HFFc6 (cell line): ENCODE measurements at places on chromosomes 5 and 9.

DNA sequence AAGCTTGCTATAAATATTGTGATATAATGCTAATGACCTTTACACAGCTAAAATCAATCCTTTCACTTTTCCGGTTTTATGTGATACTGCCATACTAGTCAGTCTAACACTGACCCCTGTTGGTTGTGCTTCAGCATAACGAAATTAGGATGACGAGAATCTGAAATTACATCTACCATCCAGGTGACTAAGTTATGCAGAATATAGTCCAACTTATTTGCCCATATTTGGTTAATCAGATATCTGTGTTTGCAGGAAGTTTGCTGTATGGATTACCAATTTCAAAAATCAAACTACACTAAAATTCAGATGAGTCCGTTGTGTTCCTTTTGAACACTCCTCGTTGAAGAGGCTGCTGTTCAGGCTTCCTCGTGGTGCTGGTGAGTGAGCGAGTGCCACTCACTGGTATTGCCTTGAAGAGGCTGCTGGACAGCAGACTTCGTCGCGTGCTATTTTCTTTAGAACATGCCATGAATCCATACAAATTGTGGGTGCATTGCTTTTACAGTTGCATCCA, 32.5 kb downstream of the TENT4A start:
- peaks cover 12% of the 10 kb centered on the region for H3K4me1 ChIP-seq
- H3K36me3 ChIP-seq: peaks cover 38% of the 10 kb centered on the region
- no peak overlapping the region for H3K27ac ChIP-seq
- peak; percentile 45 for DNase-seq
- H3K27me3 ChIP-seq: no peaks in the 10 kb centered on the region; the same call in none of the 2 replicates

GRCh38 chr5:72844218-72844603, 27.8 kb downstream of the TNPO1 start:
- H3K4me3 ChIP-seq: no peak overlapping the region
- no peak overlapping the region; the same call in 1 of the 2 replicates for H3K27ac ChIP-seq
- peaks cover 6% of the 10 kb centered on the region; the same call in 1 of the 2 replicates for H3K27me3 ChIP-seq
- H3K4me1 ChIP-seq: peaks cover 87% of the 10 kb centered on the region
- peaks cover 18% of the 10 kb centered on the region for H3K36me3 ChIP-seq

DNA sequence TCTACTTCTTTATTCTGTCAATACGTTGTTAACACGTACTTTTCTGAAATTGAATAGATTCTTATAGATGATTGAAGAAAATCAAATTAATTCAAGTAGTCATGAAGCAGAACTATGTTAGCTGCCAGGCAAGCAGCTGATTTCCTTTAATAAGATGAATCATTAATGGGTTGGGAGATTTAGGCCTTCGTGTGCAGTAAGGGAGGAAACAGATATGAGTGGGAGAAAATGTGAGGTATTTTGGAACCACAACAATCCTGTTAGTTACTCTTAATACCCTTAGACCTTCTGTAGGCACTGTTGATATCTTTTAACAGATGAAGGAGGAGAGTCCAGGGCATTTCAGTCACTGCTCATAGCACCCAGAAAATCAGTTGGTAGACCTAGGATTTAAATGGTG, 121.0 kb downstream of the AOPEP start:
- peaks cover 45% of the 10 kb centered on the region for H3K4me1 ChIP-seq
- H3K36me3 ChIP-seq: peaks cover 12% of the 10 kb centered on the region
- peaks cover 1% of the 10 kb centered on the region; the same call in 1 of the 2 replicates for H3K27me3 ChIP-seq
- H3K27ac ChIP-seq: peak overlapping the region; percentile 69
- H3K4me3 ChIP-seq: no peak overlapping the region
- DNase-seq: peak; percentile 63

DNA sequence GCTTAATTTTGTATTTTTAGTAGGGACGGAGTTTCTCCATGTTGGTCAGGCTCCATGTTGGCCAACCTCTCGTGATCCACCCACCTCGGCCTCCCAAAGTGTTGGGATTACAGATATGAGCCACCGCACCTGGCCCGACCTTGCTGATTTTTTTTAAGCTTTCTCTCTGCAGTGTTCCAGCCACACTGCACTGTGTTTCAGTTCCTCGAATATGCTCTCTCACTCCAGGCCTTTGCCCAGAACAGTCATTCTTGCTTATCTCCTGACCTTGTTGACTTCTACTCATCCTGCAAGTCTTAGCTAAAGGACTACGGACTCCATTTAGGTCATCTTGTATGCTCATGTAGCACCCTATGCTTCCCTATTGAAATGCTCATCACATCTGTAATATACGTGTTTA, 3.3 kb downstream of the SNAPC3 start:
- H3K36me3 ChIP-seq: peaks cover 35% of the 10 kb centered on the region
- H3K4me1 ChIP-seq: peaks cover 49% of the 10 kb centered on the region
- no peak overlapping the region; the same call in 1 of the 2 replicates for H3K4me3 ChIP-seq
- no peak for DNase-seq
- H3K27ac ChIP-seq: peak overlapping the region; percentile 26; the same call in 1 of the 2 replicates

- peak; percentile 47 for DNase-seq
- H3K36me3 ChIP-seq: no peaks in the 10 kb centered on the region
- no peak overlapping the region for H3K4me3 ChIP-seq
- peaks cover 24% of the 10 kb centered on the region for H3K4me1 ChIP-seq
- H3K27me3 ChIP-seq: no peaks in the 10 kb centered on the region
These were observed 222.0 kb downstream of the MAN2A1 start for GRCh38 chr5:109911731-109912130.

DNA sequence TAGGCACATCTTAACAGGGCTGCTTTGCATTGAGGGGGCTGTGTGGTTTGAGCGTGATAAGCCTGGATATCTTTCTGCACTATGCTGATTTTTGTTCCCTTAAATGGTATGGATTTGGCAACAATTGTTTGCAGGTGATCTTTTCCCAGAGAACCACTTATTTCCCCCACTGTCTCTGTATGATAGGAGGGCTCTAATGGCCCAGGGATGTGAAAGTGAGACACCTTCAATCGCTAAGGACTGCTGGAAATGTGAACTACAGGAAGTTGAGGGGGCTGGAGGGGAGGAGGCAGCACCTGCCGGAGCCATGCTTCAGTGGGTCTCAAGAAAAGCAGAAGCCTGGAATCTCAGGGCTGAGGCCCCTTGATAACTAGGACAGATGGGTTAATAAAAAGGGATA, 29.4 kb downstream of the SYK start:
- no peaks in the 10 kb centered on the region for H3K36me3 ChIP-seq
- DNase-seq: no peak
- H3K27ac ChIP-seq: no peak overlapping the region
- no peaks in the 10 kb centered on the region for H3K4me1 ChIP-seq

- peak overlapping the region; percentile 6; the same call in 1 of the 2 replicates for H3K27ac ChIP-seq
- peaks cover 51% of the 10 kb centered on the region for H3K4me1 ChIP-seq
- DNase-seq: peak; percentile 23
- no peak overlapping the region for H3K4me3 ChIP-seq
- no peaks in the 10 kb centered on the region; the same call in 1 of the 2 replicates for H3K27me3 ChIP-seq
These were observed 60.2 kb downstream of the FBXW11 start for GRCh38 chr5:171946000-171946781.

DNA sequence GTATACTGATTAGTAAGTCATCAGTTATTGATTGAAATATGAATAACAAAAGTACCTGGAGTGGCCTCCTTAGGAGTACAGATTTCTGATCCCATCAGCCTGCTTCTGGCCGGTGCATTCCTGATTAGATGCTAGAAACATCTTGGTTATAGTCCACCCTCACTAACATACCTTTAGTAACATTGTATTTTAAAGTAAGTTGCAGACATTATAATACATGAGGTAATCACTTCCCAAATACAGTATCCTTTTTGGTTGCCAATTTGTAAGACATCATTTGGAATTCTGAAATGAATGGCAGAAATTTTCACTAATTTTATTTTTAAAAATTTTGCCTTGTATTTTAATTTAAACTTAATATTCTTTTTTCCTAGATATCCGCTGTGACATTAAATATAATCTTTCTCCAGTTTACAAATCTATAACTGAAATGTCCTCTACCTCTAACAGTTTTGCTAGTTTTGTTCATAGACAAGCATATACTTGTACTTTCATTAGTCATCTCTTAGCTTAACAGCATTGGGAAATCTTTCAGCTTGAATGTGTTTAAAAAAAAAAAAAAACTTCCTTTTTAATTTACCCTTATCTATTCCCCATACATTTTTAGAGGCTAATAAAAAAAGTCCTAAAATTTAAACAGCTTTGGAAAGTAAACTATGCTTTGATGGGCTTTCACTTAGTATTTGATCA, 178.9 kb downstream of the XRCC4 start:
- no peaks in the 10 kb centered on the region for H3K36me3 ChIP-seq
- H3K4me1 ChIP-seq: peaks cover 18% of the 10 kb centered on the region
- no peak overlapping the region for H3K4me3 ChIP-seq
- no peak overlapping the region for H3K27ac ChIP-seq
- DNase-seq: no peak
- H3K27me3 ChIP-seq: no peaks in the 10 kb centered on the region; the same call in 1 of the 2 replicates

GRCh38 chr5:40223884-40224402, 455.8 kb upstream of the PTGER4 start:
- H3K27ac ChIP-seq: peak overlapping the region; percentile 80
- H3K4me1 ChIP-seq: peaks cover 58% of the 10 kb centered on the region
- peak; percentile 82 for DNase-seq

- H3K4me1 ChIP-seq: peaks cover 7% of the 10 kb centered on the region
- H3K27me3 ChIP-seq: no peaks in the 10 kb centered on the region
- no peak overlapping the region for H3K27ac ChIP-seq
- DNase-seq: no peak
These were observed 67.2 kb downstream of the MRPS30 start for GRCh38 chr5:44875661-44876605.

DNA sequence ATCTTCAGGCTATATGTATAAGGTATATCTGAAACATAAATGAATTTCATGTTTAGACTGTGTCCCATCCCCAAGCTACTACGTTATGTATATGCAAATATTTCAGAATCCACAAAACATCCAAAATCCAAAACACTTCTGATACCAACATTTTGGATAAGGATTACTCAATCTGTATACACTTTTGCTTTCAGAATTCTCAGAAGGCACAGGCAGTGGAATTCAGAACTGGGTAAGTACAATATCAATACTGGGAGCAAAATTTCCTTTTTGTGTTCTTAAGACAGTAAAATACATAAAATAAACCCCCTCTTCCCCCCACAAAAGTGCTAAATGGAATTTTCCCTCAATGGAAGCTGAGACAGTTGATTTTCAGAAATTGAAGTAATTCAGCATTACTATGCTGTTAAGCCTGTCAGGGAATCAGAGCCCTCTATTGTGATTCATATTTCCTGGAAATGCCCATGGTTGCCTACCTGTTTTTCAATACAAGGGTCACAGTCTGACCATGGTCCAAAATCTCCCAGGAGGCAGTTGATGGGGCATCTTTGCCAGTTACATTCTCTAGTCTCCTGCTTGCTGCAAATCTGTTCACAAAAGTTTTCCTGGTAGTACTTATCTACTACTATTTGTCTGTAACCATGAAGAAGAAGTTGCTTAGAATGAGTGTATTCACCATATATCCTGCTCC, 12.1 kb downstream of the C6 start:
- no peaks in the 10 kb centered on the region for H3K36me3 ChIP-seq
- H3K27ac ChIP-seq: no peak overlapping the region
- no peak overlapping the region for H3K4me3 ChIP-seq
- no peak for DNase-seq

DNA sequence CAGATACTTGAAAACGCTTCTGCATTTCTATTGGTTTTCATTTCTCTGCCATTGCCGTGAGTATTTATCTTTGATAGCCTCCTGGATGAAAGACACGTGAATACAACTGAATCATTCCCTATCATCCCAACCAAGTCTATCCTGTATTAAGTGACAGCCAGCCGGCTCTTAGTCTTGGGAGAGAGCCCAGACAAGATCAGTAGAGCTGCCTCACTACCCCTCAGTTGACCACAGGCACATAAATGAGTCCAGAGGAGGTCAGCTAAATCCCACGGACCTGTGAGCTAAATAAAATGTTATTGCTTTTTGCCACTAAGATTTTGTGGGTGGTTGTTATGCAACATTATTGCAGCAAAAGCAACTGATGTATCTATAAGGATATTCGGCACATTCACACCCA, 639.0 kb upstream of the ACO1 start:
- H3K36me3 ChIP-seq: no peaks in the 10 kb centered on the region
- no peaks in the 10 kb centered on the region for H3K27me3 ChIP-seq
- no peak overlapping the region for H3K4me3 ChIP-seq

GRCh38 chr5:30195036-30195435, 998.5 kb upstream of the CDH6 start:
- no peaks in the 10 kb centered on the region for H3K36me3 ChIP-seq
- H3K4me1 ChIP-seq: no peaks in the 10 kb centered on the region
- no peak overlapping the region for H3K4me3 ChIP-seq
- no peaks in the 10 kb centered on the region for H3K27me3 ChIP-seq
- DNase-seq: no peak

DNA sequence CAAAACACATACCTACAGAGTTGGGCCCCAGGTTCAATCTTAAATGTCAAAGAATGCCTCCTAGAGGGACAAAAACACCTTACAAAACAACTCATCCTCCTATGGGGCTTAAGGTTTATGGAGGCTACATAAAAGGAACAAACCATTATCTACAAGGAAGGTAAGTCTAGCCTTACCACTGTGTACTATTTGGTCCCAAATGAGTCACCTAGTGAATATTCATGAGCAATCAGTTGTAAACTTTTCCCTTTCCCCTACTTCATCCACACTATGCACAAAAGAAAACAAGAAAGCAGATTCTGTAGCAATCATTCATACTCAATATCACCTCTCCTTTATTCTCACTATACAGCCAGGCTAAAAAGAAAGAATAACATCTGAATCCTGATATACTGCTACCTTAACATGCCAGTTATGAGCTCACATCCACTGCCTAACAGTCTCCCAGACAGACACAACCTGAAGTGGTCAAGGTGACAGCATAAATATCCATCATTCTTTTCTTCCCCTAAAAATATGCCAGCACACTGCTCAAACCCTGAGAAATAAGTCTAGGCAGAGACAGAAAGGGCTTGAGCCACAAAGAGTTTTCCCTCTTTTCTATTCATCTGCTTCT, 6.2 kb downstream of the OXCT1 start:
- H3K27me3 ChIP-seq: no peaks in the 10 kb centered on the region; the same call in none of the 2 replicates
- peaks cover 41% of the 10 kb centered on the region for H3K4me1 ChIP-seq
- H3K36me3 ChIP-seq: no peaks in the 10 kb centered on the region; the same call in 1 of the 2 replicates
- peak; percentile 38 for DNase-seq
- H3K4me3 ChIP-seq: no peak overlapping the region

DNA sequence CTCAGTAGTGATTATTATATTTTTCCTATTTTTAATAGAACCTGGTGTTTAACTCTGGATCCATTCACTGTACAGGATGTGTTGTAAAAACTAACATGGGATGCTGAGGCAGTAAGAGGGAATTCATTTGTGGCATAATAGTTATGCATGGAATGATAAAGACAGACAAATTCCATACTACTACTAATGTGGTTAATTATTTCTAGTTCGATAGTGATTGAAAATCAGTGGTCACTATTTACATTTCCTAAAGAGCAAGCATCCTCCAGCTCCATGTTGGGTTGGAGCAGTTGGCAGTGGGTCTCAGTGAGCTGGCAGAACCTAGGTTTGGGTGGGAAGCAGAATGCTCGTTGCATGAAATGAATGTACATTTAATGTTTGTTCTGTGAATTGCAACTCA, 122.6 kb downstream of the SAXO1 start:
- peaks cover 8% of the 10 kb centered on the region for H3K27me3 ChIP-seq
- H3K4me3 ChIP-seq: no peak overlapping the region; the same call in 1 of the 2 replicates
- H3K4me1 ChIP-seq: peaks cover 50% of the 10 kb centered on the region
- peak; percentile 20 for DNase-seq
- H3K36me3 ChIP-seq: peaks cover 37% of the 10 kb centered on the region
- no peak overlapping the region; the same call in 1 of the 2 replicates for H3K27ac ChIP-seq
